ENCODE measurements at places on chromosomes 4 and X. TPM values are rescaled to one million over a fixed set of nuclear protein-coding genes. Genes with fewer than 3 reads are reported as not detected.

GRCh38 chr4:169263791-169264392 is 6.9 kb downstream of the SH3RF1 start:
- peak; percentile 65 for DNase-seq

The NUDT9 gene
- 20.4 TPM for total RNA-seq

DNA sequence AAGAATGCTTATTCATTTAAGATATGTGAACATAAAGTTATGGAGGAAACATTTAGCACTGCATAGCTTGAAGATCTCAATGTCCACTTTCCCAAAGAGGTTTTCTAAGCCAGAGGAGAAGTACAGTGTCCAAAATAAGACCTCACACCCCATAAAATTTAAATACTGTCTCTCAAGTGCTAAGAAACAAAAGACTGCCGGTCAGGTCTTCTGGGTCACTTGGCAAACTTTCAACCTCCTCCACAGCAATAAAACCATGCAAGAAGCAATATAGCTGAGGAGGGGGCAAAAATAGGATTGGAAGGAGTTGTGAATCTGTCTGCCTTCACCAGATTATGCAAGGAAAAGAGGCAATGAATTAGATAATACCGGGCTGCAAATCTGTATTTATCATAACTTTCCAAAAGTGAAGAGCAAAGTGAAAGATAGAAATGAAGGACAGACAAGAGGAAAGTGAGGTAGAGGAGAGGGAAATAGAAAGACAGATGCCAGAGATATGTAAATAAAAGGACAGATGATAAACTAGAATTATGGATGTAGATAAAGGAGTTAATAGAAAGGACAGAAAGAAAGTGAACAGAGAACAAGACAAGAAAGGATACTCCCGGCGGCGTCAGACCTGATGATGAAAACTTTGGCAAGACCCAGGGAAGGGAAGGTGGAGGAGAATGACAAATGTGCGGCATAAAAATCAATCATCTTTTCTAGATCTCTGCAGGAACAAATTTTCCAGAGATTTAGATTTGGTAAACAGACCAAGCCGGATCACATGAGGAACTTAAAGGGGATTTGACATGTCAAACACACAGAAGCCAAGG is 152.7 kb upstream of the FAM241A start:
- DNase-seq = no peak

The EFNB1 gene
- total RNA-seq = 26.9 TPM

The LDB2 gene
- 19.9 TPM for total RNA-seq

The IL2RG gene
- 6.1 TPM for total RNA-seq
